Activated CD4-positive, alpha-beta T cell treated with anti-CD3 and anti-CD28 coated beads for 48 hours (primary cell): ENCODE measurements at places on chromosomes 4 and X.

- no peak for DNase-seq
Observed at GRCh38 chr4:89538886-89539285, 231.3 kb upstream of the GPRIN3 start.

DNA sequence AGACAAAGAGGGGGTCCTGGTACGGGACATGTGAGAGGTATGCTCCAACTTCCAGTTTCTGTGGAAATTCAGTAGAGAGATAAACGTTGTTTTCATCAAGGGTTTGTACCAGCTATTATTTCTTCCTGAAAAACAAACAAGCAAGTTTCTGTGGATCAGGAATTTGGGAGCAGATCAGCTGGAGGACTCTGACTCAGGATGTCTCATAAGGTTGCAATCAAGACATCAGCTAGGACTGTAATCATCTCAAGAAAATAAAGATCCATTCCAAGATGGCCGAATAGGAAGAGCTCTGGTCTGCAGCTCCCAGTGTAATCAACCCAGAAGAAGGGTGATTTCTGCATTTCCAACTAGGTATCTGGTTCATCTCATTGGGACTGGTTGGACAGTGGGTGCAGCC, 23.5 kb upstream of the NFKB1 start:
- DNase-seq: no peak

GRCh38 chr4:130056286-130056685, 960.3 kb downstream of the C4orf33 start:
- no peak for DNase-seq

- no peak for DNase-seq
Observed at GRCh38 chr4:30330894-30331652, 389.1 kb upstream of the PCDH7 start.

GRCh38 chr4:129264008-129264657, 168.2 kb downstream of the C4orf33 start:
- no peak for DNase-seq

- no peak for DNase-seq
Observed at GRCh38 chr4:83961575-83961974, 425.7 kb downstream of the GPAT3 start.

DNA sequence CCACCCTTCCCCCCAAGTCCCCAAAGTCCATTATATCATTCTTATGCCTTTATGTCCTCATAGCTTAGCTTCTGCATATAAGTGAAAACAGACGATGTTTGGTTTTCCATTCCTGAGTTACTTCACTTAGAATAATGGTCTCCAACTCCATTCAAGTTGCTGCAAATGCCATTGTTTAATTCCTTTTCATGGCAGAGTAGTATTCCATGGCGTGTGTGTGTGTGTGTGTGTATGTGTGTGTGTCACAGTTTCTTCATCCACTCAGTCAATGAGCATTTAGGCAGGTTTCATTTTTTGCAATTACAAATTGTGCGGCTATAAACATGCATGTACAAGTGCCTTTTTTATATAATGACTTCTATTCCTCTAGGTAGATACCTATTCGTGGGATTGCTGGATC, 107.5 kb upstream of the GALNT7 start:
- DNase-seq: no peak
